Kidney capillary endothelial cell (primary cell): ENCODE measurements at places on chromosomes 11 and 22.

DNA sequence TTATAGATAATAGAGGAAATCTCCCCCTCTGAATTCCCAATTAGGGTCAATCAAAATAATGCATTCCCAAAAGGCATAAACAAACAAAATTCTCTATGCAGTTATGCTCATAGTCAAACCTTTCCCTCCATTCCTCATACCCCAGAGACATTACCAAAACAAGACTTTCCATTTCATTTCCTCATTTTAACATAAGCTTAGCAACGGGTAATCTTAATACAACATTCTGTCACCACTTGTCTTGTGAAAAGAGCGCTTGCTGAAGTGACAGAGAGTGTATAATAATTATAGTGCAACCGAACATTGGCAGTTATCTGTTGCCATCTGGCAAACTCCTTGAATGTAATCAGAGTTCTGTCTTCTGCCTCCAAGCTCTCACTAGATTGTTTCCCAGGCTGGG is 1.2 kb upstream of the SLN start:
- no peak for DNase-seq

- DNase-seq = no peak
Measured at GRCh38 chr11:78840200-78840599, 265.5 kb upstream of the NARS2 start.

- DNase-seq = no peak
Measured at GRCh38 chr11:17163736-17164135, 44.0 kb downstream of the PIK3C2A start.

DNA sequence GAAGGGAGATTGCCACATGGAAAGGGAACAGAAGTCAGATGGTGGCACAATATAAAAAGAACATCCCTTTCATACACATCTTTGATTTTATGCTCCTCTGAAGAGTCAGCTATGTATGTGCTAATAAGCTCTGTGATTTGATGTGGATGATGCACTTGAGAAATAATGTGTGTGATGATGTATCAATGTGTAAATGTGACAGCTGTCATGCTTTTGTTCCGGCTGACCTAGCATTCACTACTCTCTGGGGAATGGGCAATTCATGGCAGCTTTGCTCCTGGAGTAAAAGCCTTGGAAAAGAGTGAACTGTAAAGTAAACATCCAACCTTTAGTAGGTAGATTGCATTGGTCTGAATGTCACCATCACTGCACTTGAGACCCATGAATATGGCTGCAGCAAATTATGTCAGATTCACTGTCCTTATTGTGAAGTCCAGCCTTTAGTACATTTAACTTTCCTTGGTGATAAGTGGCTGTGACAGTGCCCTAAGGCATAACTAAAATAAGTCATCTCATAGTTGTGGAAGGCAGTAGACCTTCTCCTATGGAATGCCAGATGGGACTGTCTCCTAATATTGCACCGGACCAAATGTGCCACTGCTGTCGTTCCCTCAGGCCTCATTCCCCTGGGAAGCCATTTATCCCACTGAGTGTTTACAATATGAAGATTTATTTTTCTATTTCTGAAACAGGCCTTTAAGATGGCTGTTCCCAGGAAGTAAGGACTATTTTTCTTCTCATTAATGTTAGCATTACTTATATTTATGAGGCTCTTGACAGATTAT is 178.2 kb upstream of the CCDC90B start:
- DNase-seq = no peak

- DNase-seq = no peak
Measured at GRCh38 chr11:26914968-26915367, 78.9 kb upstream of the FIBIN start.

- DNase-seq = peak; percentile 44
Measured at GRCh38 chr11:121318848-121319834, 26.6 kb downstream of the SC5D start.

- DNase-seq = peak; percentile 86
Measured at GRCh38 chr11:69640995-69641581, at the start of gene CCND1. CCND1 (plus strand) TSS chr11:69641156; CDS start chr11:69641314, 158 bp downstream.

DNA sequence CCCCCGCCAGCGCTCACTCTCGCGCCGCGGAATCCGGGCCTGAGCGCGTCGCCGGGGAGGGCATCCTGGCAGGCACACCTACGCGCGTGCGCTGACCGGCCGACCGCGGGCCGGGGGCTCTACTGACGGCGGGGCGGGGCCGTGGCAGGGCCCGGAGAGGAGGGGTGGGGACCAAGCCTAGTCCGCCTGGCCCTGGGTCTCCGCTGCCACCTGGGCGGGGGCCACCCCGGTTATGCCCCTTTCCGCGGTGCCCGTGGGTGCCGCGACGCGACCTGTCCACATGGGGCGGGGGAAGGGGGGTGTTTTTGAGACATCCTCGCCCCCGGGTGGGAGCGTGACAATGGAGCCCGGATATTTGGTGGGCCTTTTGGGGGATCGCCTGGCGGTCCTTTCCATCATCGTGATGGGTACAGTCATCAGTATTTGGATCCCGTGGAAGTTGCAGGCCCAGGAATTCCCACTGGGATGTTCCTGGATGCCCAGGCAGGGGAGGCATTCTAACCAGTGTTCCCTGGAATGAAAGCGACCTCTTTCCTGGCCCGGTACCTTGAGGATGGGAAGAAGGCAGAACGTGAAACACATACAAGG is 2.2 kb downstream of the NCAM1 start:
- no peak for DNase-seq

DNA sequence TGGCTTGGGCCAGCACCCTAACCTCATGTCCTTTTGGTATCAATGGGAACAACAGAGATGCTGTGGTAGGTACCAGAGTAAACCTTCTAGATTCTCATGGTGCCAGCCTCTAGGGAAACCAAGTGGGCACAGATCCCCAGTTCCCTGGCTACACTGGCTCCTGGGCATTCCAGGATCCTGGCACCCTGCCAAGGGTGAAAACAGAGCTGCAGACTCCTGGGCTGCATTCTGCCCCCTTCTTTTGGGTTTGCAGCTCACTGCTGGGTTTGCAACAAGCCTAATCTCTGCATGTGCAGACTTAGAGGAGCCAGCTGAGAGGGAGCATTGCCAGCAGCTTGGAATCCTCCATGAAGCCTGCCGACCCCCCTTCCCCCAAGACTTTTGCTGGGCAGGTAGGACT is 30.6 kb downstream of the PRDM11 start:
- no peak for DNase-seq

GRCh38 chr11:114426280-114426679 is 13.0 kb upstream of the REXO2 start:
- DNase-seq = no peak

- DNase-seq = peak; percentile 21
Measured at GRCh38 chr11:26286472-26287066, 45.4 kb upstream of the ANO3 start.

- peak; percentile 7 for DNase-seq
Measured at GRCh38 chr11:116641561-116642045, 131.2 kb downstream of the BUD13 start.

GRCh38 chr22:41028841-41029240 is 63.6 kb upstream of the EP300 start:
- DNase-seq = no peak

- DNase-seq = no peak
Measured at GRCh38 chr11:133235381-133235780, 296.9 kb downstream of the OPCML start.

GRCh38 chr11:46207270-46207669 is 70.2 kb upstream of the CREB3L1 start:
- no peak for DNase-seq

DNA sequence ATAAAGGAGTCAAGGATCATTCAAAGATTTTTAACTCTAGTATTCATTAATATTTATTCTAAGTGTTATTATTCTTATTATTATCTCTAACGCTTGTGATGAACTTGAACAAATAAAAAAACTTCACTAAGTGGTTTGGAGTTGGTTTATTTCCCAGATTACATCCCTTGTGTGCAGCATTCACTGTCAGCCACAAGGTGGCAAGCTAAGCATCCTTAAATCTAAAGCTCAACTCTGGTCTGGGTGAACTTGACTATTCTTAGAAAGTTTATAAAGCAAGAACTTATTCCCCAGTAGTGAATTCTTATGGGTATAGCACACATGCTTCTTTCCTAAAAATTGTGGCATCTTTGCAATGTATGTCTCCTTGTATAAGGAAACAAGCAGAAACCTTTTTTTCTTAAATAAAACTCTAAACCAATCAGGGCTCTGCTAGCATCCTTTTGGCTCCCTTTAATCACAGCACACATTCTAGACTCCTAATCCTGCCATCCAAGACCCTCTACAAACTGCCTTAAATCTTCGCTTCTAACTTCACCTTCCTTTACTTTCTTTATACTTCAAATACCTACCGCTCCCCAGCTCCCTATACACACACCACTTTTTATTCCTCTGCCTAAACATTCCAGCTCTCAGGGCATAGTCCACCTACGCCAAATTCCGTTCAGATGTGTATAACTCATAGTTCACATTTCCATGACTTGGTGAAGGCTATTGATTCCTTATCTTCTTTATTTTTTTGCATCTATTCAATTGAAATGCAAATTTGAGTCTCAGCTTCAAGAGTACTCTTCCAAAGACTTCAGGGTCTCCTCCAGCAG is 1068.8 kb downstream of the DLG2 start:
- peak; percentile 21 for DNase-seq

GRCh38 chr11:12390687-12391110 is 13.3 kb downstream of the PARVA start:
- DNase-seq = no peak

GRCh38 chr11:70400643-70401042 is 2.3 kb downstream of the CTTN start:
- no peak for DNase-seq

GRCh38 chr11:80773919-80774318 is 1333.1 kb upstream of the TENM4 start:
- DNase-seq = no peak

DNA sequence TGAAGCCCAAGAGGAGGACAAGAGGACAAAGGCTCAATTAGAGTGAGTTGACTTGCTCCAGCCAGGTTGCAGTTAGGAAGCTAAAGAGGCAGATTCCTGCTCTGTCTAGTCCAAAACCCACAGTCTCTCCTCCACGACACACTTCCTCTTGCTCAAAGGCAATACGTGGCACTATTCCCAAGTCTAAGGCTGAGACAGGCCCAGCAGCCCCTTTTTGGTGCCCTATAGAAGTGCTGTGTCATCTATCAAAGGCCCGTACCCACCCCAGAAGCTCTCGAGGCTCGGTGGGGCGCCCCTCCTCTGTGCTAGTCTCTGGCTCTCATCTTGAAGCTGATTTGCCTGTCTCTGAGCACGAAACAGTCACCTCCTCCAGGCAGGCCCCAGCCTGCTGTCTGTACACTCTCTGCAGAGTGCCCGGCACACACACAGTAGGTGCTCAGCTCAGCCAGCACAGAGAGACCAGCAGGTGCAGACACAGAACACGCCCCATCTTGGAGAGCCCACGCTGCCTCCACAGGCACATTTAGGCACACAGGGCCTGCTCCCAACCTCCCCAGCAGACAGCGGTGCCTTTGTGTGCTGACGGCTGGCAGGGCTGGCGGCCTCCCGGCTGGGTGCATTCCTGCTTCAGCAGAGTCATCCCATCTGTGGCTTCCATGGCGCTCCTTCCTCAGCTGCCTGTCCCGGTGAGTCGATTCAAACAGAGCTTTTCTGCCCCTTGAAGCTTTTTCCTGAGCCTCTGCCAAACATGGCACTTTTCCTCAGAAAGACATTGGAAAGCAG is 52.8 kb downstream of the MYH9 start:
- no peak for DNase-seq

DNA sequence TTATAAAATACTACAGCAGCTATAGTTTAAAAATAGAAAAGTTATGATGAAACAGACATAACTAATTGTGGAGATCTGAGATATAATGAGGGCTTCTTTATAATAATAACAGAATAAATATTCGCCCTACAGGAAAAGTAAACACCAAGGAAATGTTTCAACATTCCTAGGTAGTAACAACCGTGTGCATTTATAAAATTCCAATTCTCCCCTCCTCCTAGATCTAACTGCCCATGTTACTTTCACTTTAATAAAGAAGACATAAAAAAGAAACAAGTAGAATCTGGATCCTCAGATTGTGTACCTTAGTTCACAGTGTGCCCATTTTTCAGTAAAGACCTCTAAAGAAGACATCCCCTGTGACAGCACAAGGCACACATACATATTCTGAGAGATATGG is 57.8 kb upstream of the MN1 start:
- DNase-seq = no peak

- no peak for DNase-seq
Measured at GRCh38 chr22:49903322-49904039, 14.8 kb downstream of the ALG12 start.

- no peak for DNase-seq
Measured at GRCh38 chr11:92227230-92227814, 2.7 kb downstream of the FAT3 start.

DNA sequence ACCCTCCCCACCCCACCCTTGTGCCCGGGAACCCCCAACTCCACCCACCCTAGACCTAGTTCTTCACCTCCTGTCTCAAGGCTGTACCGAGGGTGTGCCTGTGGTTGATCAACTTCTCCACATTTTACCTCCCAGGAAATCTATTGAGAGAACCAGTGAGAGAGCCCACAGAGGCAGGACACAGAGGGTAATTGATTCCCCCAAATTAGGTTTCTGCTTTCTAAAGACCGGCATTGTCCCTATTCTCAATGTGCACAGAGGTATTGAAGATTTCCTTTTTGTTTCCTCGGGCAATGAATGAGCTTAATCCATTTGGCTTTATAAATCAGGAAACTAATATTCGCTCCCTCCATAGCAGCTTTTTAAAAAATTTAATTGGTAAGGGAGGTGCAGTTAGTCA is 6.0 kb upstream of the LMO1 start:
- DNase-seq = no peak

GRCh38 chr11:33885338-33886005 is 6.4 kb downstream of the LMO2 start:
- no peak for DNase-seq

DNA sequence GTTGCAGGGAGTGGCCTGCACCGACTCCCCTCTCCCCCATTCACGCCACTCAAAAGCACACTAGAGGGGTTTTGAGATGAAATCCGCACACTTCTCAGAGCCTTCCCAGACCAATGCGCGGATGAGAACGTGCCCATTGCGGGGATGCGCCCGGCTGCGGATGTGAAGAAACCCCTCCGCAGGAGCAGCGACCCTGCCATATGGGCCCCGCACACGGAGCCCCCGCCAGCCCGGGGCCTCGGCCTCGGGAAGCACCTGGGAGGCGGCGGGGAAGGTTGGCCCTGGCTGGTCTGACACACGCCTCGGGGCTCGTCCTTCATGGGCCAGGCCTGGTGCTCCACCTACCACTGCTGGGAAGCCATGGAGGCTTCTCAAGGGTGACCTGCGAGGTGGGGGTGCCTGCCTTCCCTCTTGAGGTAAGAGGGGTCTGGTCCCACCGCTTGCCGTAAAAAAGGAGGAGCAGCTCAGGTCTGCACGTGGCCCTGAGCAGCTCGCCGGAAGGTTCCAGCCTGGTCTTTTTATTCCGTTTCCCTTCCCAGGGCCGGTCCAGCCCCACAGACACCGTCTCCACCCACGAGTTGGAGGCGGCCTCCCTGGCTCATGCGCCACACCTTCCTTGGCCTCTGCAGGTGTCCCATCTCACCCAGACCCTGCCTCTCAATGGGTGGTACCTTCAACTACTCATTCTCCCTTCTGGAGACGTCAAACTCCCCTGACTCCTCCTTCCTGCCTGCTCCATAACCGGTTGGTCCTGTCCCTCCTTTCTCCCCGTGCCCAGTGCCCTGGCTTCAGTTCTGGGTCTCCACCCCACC is 39.4 kb downstream of the TRMU start:
- DNase-seq = no peak
